Activated gamma-delta T cell treated with anti-CD3 and anti-CD28 coated beads, Interleukin-2, amount 50 U/mL, for 16 hours (primary cell): ENCODE measurements at places on chromosomes 4 and X.

GRCh38 chr4:33078145-33078544, 2358.0 kb downstream of the PCDH7 start:
- DNase-seq, result no peak

DNA sequence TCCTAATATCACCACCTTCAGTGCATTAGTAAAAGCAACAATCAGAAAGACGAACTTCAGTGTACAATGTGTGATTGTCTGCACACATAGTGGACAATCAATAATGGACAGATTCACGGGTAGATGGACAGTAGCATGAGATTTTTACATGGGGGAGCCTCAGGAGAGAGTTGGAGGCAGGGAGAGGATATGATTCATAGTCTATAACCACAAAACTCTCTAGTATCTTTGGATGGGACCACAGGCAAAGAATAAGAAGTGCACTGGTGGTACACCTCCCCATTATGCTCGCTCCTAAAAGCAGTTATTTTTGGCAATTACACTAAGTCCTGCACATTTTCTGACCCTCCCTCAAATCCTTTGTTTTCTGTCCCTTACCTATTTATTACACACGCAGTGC, 624.4 kb upstream of the ACTRT1 start:
- DNase-seq, result no peak

DNA sequence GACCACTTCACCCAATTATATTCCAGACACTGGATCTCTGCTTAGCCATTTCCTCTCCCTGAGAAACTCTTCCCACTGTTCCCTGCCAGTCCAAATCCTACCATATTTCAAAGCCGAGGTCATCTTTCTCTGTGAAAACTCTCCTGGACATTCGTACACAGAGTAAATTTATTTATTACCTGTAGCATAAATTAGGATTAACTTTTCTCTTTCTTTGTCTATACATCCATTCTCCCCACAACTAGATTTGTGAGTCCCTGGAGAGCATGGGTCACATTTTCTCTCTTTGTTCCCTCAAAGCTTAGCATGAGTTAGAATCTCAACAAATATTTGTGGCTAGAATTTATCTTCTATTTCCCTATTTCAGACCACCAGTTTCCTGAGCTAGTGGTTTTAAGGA, 27.8 kb upstream of the SMIM10 start:
- DNase-seq, result no peak

DNA sequence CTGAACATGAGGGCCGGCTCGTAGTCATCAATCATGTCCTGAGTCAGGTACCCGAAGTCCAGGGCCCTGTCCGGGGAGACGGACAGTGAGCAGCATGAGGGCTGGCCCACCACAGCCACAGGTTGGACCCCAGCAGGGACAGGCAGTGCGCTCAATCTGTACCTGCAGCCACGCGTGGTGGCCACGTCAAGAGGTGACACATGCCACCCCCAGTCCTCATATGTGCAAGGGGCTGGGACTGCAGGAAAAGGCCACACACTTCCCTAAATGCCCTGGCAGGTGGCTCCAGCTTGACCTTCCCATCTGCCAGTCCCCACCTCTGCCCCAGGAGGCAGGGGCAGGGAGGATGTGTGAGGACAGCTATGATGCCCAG, 73.8 kb upstream of the MXD4 start:
- no peak for DNase-seq

- no peak for DNase-seq
Measured at GRCh38 chr4:19152264-19152663, 1099.4 kb upstream of the SLIT2 start.

DNA sequence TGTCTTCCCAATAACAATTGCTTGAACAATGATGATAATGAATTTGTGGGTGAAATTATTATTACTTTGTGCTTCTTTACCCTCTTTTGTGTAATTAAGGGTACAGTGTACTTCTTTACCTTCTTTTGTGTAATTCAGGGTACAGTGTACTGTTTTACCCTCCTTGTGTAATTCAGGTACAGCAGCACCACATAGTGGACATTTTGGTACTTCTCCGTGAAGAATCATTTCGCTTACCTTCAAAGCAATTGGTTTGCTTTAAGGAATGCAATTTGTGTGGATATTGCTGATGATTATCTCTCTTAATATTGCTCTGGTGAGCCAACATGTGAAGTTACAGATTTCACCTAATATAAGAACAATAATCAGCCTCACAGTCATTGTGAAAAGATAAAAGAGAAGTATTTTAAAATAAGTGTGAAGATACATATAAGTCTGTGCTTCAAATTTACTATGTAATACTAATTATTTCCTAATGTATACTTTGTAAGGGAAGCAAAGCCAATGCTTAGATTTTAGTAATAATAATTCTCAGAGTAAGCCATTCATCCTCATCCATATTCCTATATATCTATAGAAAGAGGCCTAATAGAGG, 27.2 kb upstream of the SEC24B start:
- DNase-seq, result no peak

DNA sequence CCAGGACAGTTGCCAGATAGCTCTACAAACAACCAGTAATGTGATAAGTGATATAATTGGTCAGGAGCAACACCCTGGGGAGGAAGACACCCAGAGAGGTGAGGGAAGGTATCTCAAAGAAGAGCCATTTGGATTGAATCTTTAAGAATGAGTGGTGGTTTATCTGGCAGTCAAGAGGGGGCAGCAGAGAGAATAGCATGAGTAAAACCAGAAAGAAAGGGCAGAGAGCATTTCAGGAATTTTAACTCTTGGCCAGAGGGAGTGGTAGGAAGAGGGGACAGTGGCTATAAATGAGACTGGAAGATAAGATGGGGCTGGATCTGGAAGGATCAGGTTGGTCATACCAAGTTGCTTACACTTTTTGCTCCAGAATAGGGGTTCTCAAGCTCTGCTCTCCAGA, 5.9 kb upstream of the SEPTIN6 start:
- no peak for DNase-seq

- DNase-seq, result no peak
Measured at GRCh38 chrX:18210470-18210869, 10.2 kb downstream of the BEND2 start.

- DNase-seq, result no peak
Measured at GRCh38 chrX:54012830-54013500, 31.3 kb downstream of the PHF8 start.

DNA sequence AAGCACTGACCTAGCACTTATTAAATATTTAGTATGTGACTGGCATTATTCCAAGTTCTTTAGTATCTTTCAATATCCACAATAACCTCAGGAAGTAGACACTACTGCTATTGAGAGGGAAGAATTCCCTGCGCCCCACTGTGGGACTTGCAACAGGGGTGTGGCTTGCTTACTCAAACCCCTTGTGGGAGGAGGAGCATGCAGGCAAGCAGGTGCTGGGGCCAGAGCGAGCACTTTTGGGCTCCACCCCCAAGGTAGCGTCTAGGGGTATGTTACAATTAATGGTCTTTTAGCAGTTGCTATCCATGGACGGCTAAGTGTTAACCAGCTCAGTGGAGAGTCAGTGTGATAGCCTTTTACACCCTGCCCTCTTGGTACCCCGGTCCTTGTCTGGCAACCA, 50.7 kb downstream of the FAM13A start:
- DNase-seq, result no peak

GRCh38 chr4:186727169-186727976, 3.7 kb upstream of the FAT1 start:
- DNase-seq, result no peak

DNA sequence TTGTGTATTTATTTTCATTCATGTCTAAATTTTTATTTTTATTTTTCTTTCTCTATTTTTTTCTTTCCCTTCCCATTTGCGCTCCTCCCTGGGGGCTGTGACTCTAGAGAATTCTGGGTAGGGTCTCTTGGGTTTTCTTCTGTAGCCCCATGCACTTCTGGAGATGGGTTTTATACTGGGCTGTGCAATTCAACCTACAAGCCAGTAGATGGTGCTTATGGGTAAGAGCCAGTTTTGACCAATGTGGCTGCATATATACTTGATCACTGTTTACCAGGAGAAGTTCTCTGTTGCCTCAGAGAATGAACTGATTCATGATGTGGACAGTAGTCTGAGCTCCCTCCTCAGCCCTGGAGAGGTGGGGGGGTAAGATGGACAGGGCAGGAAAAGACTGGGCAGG, 614.6 kb downstream of the PCDH19 start:
- DNase-seq, result no peak

- no peak for DNase-seq
Measured at GRCh38 chr4:86302830-86303229, 57.0 kb downstream of the MAPK10 start.

DNA sequence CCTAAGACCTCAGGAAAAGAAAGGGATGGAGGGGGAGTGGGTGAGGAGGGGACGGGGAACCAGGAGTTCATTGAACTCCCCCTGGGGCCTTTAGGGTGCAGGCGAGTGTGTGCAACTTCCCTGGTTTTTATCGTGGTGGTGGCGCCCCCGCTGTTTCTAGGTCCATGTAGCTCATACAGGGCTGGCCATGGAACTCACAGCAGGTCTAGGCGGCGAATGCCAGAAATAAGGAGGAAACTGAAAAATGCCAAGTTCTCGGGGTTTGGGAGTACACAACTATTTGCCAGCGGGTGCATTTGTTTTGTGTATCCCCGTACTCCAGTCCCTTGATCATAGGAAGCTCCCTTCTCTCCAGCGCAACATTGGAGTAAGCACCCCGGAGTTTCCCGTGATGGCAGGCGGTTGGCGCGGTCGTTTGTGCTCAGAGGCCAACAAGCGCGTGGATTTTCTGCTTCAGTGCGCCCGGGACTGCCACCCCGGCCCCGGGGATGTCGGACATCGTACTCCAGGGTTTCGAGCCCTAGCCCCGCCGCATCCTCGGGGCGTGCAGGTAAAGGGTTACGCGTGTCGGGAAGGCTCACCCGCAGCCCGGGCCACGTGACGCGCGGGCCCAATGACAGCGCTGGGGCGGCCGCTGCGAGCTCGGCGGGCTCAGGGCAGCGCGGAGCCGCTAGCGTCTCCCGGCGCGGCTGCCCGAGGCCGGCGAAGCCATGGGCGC, 208.9 kb downstream of the NWD2 start:
- no peak for DNase-seq
